ENCODE measurements at places on chromosomes 16 and 17.

DNA sequence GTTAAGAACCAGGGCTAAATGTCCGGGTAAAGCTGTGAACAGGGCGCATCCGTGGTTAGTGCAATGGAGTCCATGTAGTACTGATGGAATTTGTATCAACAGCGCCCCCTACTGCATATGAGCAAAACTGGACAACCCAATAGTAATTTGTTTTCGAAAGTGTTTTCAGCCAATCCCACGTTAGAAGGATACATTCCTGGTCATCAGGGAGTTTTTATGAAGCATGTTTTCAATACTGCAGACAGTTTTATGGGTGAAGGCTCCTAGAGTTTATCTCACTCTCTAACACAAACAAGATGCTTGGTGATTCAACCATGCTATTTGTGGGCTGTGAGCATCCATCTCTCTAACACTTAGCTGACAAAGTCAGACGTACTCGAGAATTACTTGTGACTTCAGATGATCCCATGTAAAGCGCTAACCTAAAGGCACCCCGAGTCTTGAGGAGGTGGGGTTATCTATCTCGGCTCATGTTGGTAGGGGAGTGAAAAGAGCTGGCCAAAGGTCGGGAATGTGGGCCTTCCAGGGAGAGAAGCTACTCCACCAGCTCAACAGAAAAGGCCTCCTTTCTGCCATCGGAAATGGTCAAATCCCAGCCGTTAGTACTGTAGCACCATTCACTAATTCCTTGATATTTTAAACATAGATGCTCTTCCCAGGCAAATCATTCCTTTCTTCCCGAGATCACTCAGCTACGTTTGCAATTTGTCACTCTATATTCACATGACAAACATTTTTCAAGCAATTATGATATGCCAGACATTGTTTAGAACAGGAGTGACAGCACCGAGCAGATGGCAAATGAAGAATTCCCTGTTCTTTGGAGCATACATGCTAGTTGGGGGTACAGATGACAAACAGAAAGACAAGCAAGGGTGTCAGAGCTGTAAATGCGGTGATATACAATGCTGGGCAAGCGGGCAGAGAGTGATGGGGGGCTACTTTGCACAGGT, 46.9 kb upstream of the HNF1B start:
- DNase-seq: peak; percentile 20

DNA sequence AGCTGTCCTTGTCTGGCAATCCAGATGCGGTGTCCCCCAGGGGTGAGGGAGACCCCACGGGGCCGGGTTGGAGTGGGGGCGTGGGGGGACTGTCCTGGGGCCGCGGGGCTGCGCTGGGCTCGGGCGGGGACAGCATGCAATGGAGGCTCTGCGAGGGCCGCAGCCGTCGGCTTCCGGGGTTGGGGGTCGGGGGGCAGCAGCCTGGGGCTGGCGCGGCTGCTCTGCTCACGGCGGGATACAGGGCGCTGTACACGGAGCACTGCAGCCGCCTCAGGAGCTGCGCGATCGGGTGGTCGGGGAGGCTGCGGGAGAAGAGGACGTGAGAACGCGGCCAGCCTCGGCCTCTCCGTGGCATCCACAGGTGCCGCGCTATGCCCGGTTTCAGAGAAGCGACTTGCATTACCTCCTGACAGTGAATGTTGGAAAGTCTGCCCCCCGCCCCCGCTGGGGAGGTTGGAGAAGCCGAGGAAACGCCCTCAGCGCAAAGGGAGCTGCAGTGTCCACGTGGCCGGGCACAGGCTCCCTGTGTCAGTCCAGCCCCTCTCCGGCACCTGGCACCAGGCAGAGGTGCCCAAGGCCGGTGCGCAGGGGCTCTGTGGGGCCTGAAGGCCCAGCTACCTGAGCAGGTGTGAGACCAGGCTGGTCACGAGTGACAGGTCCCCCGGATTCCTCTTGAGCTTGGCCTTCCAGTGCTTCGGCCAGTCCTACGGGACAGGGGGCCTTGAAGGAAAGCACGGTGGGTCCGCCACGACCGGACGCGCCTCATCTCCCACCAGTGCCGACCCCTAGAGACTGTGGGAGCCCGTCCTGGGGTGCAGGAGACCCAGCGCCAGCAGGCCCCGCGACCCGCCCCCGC, 9.4 kb upstream of the SPATA2L start:
- DNase-seq: no peak

GRCh38 chr16:87333101-87333500, 15.9 kb upstream of the C16orf95 start:
- no peak for DNase-seq

- no peak for DNase-seq
Measured at GRCh38 chr17:28047806-28048205, 5.3 kb downstream of the NLK start.

DNA sequence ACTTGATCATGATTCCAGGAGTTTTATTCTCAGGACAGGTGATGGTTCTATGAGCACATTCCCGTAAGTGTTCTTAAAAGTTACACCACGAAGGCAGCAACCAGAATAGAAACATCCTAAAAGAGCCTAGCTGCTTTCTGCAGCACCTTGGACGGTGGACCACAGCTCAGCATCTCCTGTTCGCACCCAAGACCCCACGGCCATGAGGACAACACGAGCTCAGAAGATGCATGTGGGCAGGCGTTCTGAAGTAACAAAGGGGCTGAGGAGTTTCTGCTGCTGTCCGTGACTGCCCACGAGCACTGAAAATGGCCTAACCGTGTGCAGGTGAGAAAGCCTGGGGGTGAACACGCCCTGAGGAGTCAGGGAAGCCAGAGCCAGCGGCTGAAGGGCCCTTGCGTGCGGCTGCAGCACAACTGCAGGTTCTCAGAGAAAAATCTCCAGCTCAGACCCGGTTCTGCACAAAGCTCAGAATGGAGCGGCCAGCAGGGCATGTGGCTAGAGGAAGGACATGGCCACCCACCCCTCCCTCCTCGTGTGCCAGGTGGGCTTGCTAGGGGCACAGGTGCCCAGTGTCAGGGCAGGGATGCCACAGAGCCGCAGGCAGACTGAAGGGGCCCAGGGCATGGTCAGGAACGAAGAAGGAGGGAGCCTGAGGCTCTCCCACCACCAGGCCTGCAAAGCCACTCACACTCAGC, 10.8 kb upstream of the C16orf95 start:
- DNase-seq: no peak

DNA sequence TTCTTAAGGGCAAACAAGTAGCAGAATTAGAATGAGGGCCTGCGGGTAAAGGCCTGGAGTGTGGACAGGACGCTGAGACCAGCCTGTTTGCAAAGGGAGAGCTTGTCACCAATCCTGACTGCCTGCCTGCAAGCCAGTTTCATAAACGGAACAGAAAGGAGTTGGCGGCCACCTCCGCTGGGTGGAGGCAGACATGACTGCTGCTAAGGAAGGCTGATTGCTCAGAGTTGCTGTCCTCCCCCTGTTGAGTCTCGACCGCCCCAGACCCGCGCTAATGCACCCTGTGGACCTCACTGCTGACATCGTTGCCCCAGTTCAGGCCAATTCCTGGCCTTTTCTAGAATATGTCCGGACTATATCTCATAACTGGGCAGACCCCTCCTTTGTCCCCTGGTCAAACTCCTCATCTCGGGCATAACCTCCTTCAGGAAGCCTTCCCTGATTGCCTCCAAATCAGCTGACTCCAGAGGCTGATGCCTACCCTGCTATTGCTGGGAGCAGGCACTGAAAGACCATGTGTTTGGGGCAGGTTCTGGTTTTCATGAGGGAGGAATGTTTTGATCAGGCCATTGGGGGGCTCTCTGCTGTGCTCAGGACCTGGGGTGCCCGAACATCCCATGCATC, 153.0 kb upstream of the CIBAR2 start:
- DNase-seq: no peak

- no peak for DNase-seq
Measured at GRCh38 chr16:31133046-31133501, 2.5 kb downstream of the PRSS8 start.

DNA sequence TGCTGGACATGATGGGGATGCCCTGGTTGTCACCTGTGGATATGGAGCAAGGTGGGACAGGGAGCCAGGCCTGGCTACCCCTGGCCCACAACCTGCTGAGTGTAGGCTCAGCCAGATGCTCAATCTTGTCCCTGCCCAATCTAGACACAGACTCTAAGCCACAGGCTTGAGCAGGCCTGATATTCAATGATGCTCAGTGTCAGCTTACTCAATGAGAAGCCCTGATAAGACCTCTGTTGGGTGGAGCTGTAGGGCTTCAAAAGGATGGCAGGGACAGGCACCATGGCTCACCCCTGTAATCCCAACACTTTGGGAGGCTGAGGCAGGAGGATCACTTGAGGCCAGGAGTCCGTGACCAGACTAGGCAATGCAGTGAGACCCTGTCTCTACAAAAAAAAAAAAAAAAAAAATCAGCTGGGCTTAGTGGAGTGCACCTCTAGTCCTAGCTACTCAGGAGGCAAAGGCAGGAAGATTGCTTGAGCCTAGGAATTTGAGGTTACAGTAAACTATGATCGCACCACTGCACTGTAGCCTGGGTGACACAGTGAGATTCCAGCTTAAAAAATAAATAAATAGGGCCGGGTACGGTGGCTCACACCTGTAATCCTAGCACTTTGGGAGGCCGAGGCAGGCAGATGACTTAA, 3.4 kb downstream of the LCAT start:
- DNase-seq: no peak

GRCh38 chr16:67183-67791, 5.1 kb downstream of the RHBDF1 start:
- no peak for DNase-seq

DNA sequence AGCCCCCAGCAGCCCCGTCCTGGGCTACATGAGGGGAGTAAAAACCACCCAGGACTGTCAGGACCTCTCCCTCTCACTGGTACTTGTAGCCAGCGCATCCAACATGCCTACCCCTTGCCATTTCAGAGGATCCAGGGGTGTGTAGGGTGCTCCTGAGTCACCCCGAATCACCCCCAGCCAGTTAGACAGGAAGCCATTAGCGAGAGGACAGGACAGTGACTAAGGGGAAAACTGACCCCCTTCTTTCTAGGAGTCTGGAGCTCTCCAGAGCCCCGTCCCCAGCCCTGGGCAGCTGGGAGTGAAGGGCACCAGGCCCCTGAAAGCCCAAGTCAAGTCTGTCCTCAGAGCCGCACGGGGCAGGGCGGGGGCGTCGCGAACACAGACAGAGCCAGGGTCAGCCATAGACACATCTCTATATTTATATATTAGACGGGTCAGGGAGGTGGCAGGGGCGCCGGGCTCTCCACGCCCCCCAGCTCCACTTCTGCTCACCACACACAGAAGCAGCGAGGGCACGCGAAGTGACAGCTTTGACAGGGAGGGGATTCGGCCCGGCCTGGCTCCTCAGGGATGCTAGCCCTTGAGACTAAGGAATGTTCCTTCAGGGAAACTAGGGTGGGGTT, 485 bp upstream of the GDPD3 start:
- peak; percentile 60 for DNase-seq

DNA sequence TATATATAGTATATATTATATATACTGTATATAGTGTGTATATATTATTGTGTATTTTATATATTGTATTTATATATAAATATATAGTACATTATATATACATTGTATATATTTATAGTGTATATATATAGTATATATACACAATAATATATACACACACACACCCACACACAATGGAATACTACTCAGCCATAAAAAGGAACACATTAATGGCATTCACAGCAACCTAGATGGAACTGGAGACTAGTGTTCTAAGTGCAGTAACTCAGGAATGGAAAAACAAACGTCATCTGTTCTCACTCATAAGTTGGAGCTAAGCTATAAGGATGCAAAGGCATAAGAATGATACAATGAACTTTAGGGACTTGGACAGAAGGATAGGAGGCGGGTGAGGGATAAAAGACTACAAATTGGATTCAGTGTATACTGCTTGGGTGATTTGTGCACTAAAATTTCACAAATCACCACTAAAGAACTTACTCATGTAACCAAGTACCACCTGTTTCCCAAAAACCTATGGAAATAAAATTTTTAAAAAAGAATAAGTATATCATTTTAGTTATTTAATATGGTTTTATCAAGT, 201.9 kb upstream of the CDH11 start:
- no peak for DNase-seq

GRCh38 chr17:34118564-34118963, 136.5 kb upstream of the CCL2 start:
- no peak for DNase-seq

DNA sequence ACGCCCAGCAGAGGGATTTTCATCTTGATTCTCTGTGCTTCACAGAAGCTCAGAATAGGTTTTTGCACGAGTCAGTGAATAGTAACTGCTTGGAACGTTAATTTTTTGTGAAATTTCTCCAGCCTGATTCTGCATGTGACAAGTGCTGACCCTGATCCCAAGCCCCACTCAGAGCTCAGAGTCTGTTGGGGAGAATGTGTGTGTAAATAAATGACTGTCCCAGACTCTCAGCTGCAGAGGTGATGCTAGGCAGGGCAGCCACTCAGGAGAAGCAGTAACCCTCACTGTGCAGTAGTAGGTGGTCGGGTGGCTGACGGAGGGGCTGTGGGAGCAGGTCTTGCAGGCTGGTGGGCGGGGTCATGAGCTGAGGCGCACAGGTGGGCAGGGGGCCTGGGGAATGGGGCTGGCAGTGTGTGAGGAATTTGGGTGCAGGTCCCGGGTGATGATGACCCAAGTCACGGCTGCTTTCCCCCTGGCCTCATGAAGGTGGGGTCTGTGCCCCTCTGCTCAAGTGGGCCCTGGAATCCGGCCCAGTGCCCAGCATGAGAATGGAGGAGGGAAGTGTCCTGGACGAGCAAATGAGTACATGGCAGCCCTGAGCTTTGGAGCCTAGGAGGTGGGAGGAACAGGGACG, 16.3 kb upstream of the FOXK2 start:
- no peak for DNase-seq

DNA sequence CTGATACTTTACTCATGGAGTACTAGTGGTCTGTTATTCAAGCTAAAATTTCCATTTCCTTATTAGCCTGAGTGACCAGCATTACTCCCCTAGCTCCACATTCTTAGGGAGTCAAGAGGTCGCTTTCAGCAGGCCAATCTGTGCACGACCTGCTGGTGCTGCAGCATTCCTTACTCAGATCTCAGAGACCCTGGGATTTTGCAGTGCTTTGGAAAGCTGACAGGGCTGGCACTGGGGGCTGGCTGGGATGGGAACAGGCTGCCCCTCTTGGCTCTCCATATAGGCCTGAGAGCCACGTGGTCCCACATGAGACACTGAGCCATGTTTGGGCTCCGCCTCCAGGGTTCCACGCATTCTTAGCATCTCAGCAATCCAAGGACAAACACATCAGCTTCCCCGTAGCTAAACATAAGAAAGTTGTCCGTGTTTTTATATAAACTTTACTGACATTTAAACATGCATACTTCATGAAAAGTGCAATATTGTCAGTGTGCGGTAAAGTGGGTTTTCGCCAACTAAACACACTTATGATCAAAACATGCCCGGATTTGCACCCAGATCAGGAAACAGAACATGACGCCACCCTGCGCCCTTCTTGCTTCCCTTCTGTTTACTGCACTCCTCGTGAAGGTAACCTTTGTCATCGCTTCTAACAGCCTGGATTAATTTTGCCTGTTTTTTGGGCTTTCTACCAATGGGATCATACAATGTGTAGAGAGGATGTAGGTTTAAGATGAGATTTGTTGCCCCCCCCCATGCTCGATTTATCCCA, 254.5 kb upstream of the CACNG5 start:
- DNase-seq: peak; percentile 19

DNA sequence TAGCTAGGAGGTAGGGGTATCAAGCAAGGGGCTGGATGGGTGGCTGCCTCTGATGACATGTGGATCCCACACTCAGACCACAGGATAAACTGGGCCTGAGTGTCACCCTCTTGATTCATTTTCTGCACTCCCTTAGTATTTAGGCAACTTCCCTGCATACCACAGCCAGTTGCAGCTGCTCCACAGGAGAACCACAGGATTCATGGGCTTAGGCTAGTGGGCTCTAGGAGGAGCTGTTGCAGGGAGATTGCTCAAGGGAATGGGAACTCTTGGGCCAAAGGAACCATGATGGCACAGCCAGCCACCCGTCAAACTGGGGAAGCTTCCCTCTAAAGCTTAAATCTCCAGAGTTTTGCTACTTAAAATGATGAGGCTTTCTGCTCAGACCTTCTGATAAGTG, 269.7 kb upstream of the ASIC2 start:
- DNase-seq: no peak
